Daoy (cell line): ENCODE measurements at places on chromosomes 11 and 22.

- no peak for DNase-seq
These were observed 28.0 kb downstream of the SLN start for GRCh38 chr11:107683807-107684206.

GRCh38 chr11:1928470-1928890 lies 9.0 kb downstream of the TNNT3 start:
- DNase-seq, result no peak

DNA sequence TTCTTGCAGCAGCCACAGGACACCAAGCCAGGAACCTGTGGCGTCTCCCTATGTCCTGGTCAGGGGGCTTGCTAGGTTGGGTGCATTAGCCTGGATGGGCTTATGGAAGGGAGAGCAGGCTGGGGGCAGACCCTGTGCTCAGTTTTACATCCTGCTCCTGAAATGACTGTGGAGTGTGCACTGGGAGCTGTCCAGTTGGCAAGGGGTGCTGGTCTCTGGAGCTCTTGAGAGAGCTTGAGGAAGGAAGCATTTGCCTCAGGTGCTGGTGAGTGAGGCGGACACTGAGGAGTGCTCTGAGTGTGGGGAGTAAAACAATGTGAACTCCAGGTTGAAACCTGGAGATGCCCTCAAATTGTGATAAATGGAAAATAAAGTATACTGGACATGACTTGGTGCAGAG lies 3.4 kb downstream of the SCGB1D4 start:
- DNase-seq, result no peak

GRCh38 chr11:59552844-59553243 lies 41.5 kb downstream of the OR4D9 start:
- no peak for DNase-seq

DNA sequence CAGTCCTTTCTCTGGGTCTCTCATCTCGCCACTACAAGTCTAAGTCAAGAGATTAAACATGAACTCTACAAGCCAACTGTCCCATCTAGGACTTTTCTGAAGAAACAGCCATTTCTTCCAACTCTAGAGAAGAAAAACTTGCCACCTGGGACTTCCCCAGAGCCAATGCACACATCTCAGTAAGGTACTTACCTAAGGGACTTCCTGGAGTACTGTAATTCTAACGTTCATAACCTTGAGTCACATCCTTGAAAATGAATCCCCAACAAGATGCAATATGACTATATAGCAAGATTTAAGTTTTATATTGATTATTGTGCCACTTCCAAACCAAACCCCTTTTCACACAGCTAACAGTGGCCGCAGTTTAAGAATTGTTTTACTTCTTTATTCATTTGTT lies 11.9 kb upstream of the ISX start:
- DNase-seq, result no peak

- no peak for DNase-seq
These were observed 118.1 kb upstream of the TEAD1 start for GRCh38 chr11:12556155-12556554.

DNA sequence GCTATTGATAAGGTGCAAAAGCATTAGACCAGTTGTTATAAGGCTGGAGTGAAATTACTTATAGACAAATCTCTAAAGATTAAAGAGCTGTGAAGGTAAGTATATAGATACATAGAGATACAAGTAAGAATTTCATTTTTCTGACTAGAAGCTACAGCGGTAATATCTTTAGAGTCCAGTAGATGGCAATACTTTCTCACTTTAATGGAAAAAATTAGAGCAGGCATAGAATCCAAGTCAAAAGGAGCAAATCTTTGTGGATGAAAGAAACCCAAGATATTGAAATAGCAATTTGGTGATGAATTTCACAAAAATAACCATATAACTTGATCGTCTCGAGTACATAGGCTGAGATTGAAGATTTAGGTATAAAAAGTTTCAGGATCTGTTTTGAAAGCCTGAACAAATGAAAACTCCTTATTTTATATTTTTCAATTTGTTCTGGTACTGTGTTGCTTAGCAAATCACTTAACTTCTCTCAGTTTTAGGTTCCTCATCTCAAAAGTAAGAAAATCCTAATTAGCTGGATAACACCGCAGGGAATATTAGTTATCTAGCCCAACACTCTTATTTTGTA lies 81.9 kb downstream of the UVRAG start:
- DNase-seq, result no peak

DNA sequence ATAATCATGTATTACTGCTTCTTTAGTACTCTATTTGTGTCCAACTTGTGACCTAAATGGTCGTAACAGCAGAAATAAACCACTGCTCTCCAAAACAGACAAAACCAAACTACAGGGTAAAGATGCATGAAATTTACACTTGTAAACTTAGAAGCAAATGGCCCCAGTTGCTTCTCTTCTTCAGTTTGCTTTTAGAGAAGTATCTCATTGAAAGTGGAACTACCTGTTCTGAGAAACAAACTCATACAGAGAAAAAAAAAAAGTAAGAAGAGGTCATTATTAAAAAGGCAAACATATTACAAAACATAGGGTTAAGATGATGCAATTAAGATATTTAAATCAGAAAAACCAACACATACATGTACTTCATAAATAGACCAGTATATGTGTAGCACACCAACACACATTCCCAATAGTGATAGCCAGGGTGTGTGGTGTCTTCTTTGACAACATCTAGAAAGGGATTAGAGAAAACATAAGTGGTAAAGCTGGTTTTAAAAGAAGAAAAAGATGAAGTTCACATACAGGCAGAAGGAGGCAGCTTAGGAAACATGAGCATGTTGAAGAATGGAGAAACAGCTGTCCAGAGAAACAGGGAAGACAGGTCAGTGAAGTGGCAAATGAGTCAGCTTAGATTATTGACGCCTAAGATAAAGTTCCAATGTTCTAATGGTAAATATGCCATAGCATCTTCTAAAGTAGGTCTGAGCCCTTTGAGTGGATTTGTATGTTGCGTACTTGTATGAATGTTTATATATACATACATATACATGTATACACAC lies 844.7 kb upstream of the CCDC90B start:
- no peak for DNase-seq

DNA sequence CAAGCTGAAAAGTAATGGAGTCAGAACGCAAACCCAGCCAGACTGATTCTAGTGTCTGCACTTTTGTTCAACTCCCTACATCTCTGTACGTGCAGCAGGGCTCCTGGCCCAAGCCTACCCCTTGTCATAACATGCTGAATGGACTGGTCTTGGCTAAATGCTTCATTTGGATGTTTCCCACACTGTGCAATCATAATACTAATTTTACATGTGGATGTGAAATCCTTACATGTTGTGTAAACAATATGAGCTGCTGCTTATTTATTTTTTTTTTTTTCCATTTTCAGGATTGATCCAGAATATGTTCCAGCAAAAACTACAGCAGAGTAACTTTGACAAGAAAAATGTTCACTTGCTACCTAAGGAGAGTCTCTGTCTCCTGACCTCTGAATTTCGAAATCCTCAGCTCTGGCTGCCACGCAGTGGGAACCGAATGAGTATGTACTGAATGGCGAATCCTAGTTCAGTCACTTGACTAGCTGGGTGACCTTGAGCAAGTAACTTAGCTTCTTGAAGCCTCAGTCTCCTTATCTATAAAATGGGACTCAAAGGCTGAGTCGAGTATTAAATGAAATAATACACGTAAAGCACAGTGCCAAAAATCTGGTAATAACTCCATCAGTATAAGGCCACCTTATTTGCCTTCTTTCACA lies 133.4 kb downstream of the EHF start:
- no peak for DNase-seq

- no peak for DNase-seq
These were observed 24.1 kb upstream of the TUB start for GRCh38 chr11:8056810-8057463.

GRCh38 chr11:101126551-101127196 lies 2.9 kb downstream of the PGR start:
- DNase-seq, result peak; percentile 4

DNA sequence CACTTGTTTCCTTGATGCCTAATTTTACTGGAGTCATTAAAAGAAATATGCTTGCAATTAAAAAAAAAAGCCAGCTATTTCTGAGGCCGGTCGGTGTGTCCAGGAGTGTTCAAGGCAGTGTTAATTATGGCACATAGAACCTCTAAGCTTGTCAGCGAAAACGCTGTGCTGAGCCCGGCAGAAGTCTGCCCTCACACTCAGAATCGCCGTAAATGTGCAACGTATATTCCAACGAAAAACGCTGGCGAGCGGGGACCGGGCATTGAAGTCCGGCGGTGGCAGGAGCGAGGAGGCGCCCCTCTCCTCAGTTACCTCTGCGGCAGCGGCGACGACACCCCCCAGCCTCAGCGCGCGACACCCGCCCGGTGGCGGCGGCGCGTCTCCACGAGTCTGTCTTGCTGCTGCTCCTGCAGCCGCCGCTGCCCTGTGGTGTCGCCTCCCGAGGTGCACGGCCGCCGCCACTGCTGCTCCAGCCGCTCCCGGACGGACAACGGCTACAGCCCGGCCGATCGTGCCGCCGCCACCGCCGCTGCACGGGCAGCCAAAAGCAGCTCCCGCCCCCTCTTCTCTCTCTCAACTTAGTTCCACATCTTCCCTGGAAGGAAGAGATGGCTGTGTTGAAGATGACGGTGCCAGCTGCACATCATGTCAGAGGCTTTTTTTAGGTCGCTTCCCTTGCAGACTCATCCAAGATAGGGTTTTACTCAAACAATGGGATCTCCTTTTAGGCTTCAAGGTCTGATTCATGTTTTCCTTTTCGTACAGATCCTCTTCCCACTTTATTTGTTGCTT lies 56.0 kb downstream of the JAM3 start:
- DNase-seq, result peak; percentile 48

DNA sequence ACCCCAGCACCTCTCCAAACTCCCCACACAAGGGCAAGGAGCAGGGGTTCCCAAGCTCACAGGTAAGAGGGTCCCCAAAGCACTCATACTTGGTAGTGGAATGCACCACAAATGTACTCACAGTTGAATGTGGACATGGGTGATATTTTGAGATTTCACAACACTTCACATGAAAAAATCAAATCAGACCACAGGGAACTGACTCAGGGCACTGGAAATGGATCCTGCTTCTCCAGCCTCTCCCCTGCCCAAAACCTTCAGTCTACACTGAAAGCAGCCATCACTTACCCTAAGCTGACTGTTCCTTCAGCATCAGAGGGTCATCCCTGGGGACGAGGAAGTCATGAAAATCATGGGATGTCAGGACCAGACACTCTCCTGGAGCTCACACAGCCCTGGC lies 40.2 kb downstream of the SCGB1A1 start:
- no peak for DNase-seq

DNA sequence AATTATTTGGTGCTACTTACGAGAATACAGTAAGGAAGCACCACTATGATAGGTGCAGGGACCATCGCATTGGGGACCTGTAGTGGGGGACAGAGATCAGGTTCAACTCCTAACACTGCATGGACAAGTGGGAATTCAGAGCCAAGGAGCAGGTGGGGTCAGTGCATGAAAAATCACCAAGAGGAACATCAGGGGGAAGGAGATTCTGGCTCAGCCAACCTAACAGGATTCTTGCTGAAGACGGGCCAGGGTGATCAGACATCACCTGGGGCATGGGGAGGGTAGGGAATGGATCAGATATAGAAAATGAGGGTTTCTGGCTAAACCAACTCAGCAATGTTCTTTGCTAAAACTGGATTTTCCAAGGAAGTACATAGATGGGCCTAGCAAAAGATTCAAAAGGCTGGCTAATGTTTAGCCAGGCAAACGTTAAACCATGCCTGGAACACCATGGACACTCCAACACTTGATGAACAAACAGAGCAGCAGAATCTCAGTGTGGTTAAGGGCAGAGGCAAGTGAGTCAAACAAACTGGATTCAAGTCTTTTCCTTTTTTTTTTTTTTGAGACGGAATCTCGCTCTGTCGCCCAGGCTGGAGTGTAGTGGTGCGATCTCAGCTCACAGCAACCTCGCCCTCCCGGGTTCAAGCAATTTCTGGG lies 70.0 kb downstream of the MICAL3 start:
- DNase-seq, result no peak

GRCh38 chr22:47750086-47750485 lies 987.6 kb downstream of the TBC1D22A start:
- DNase-seq, result no peak

GRCh38 chr11:126175393-126175792 lies 36.1 kb downstream of the RPUSD4 start:
- DNase-seq, result no peak

DNA sequence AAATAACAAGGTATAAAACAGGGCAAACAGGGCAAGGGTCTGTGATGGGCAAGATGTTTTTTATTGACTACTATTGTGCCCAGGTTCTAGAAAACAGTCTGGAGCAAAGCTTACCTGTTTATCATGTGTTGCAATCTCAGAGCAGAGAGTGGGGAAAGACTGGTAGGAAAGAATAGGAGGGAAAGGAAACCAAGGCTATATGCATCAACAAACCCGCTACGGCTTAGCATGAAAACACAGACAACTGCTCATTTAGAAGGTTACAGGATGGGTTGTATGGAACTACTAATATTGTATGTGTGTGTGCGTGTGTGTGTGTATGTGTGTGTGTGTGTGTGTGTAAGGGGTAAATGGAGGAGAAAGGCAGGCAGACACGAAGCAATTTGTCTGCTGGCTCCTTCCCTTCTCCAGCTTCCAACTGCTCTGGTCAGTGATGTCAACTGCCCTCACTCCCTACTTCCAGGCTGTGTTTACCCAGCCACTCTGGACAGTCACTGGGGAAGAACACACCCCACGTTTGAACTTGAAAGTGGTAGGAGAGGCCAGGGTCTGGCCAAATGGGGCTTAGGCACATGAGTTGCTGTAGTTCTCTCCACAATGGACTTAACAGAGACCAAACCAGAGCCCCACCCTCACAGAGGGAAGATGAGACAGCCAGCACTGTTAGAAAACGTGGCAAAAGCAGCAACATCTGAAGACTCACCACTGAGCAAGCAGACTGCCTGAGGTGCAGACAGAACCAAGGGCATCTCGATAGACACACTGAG lies 47.0 kb downstream of the GAB2 start:
- no peak for DNase-seq

DNA sequence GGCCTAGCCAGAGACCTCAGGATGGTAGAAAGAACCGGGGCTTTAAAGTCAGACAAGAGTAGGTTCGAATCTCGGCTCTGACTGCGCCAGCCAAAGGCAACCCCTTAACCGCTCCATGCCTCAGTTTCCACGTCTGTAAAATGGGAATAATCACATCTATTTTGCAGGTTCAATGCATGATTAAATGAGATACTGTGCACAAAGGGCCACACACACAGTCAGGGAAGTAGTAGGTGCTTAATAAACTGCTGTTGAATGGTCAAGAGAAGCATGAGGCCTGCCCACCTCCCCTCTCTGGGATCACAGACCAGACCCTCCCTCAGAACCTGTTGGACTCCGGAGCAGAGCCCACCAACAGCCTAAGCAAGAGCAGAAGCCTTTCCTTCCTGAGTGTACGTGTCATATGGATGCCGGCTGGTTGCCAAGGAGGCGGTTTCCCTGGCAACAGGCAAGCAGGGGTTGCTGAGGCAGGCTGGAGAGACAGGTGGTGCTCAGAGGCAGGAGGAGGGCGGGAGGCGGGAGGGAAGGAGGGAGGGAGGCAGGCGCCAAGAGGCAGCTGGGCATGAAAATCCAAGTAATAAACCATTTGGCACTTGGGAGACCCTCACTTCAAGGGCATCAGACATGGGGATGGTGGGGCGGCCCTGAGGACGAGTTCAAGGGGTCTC lies 43.9 kb downstream of the NFAM1 start:
- peak; percentile 41 for DNase-seq
